Fibroblast of the aortic adventitia (primary cell): ENCODE measurements at places on chromosomes 5 and 9.

GRCh38 chr5:6907320-6907918, 194.2 kb downstream of the TENT4A start:
- DNase-seq: no peak

DNA sequence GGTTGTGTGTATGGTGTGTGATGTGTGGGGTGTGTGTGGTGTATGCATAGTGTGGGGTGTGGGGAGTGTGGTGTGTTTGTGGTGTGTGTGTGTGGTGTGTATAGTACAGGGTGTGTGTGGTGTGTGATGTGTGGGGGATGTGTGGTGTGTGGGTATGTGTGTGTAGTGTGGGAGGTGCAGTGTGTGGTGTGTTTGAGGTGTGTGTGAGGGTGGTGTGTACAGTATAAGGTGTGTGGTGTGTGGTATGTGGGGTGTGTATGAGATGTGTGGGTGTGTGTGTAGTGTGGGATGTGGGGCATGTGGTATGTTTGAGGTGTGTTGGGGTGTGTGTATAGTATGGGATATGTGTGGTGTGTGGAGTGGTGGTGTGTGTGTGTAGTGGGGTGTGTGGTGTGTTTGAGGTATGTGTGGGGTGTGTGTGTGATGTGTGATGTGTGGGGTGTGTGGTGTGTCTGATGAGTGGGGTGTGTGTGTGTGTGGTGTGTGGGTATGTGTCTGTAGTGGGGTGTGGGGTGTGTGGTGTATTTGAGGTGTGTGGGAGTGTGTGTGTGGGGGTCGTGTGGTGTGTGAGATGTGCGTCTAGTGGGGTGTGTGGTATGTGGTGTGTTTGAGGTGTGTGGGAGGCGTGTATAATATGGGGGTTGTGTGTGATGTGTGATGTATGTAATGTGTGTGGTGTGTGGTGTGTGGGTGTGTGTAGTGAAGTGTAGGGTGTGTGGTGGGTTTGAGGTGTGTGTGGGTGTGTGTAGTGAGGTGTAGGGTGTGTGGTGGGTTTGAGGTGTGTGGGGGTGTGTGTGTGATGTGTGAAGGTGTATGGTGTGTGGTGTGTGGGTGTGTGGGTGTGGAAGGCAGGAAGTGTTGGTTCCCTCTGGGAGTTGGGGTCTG, 8.6 kb downstream of the ECSCR start:
- DNase-seq: no peak

DNA sequence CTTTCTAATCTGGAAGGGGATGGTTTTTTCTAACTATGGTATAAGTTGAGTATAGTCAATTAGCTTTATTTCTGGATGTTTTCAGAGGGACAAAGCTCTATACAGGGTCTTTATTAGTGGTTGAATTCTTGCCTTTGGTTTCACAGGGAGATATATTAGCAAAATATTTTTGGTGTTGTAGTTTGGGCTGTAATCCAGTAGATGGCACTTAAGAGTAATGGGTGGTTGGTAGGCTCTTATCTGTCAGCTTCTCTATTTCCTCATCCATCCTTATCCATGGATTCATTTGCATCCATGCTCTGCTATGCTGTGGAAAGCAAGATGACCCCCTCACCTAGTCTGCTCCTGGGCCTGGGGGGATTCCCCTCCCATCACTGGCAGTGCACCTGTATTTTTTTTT, 363.6 kb upstream of the CYLC2 start:
- no peak for DNase-seq

GRCh38 chr5:23208959-23209431, 298.4 kb upstream of the PRDM9 start:
- DNase-seq: no peak
